ENCODE measurements at places on chromosomes 2 and 18.
A peak's percentile ranks its signal among the peaks of the same experiment; 100 is the strongest.

GRCh38 chr2:75204833-75205232 is 5.5 kb upstream of the TACR1 start:
- no peak for DNase-seq

DNA sequence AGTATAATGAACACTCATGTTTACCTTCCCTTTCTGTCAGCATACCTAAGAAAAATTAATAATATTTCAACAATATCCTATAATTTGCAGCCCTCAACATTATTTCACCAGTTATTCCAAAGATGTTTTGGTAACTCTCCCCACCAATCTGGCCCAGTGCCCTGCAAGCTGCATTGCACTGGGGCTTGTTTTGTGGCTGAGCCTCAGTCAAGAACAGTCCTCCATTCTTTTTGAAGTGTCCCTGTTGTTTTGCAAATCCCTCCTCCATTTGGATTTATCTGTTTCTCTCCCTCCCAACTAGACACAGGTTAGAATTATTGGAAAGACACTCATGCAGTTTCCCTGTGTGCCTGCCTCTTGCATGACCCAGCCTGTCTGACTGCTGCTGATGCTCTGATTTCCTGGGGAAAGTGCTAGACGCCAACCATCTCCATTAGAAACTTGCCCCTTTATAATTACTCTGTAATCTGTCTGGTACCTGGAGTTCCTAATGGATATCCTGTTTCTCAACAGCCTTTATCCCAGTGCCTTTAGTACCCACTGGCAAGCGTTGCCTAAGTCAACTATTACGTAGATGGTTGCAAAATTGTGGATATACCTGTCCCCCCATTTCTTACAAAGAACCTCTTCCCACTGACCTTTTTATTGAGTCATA is 60.2 kb downstream of the EIF5B start:
- no peak for DNase-seq

GRCh38 chr18:22277758-22278157 is 108.4 kb downstream of the GATA6 start:
- DNase-seq = no peak

- no peak for DNase-seq
These were observed 56.3 kb downstream of the BOLA3 start for GRCh38 chr2:74091391-74091790.

GRCh38 chr2:216634370-216635148 is 1.3 kb downstream of the IGFBP2 start:
- DNase-seq = no peak

DNA sequence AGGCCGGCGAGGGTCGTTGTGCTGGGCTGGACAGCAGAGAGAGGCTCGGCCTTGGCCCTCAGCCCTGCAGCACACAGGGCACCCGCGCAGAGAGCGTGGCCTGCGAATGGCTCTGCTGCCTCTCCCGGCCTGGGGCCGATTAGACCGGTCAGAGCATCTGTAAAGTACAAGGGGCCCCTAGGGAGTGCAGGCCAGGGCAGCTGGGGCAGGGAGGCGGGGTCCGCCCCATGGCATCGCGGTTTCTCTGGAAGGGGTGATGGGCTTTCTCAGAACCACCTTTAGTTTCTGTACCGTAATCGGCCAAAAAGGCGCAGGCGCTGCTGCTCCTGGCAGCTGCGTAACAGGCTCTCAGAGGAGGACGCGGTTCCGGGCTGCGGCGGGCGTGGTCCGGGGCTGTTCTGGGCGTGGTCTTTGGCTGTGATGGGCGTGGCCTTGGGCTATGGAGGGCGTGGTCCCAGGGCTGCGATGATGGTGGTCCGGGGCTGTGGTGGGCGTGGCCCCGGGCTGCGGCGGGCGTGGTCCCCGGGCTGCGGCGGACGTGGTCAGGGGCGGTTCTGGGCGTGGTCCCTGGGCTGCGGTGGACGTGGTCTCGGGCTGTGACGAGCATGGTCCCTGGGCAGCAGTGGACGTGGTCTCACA is 1.5 kb upstream of the GPR148 start:
- DNase-seq = peak; percentile 78

DNA sequence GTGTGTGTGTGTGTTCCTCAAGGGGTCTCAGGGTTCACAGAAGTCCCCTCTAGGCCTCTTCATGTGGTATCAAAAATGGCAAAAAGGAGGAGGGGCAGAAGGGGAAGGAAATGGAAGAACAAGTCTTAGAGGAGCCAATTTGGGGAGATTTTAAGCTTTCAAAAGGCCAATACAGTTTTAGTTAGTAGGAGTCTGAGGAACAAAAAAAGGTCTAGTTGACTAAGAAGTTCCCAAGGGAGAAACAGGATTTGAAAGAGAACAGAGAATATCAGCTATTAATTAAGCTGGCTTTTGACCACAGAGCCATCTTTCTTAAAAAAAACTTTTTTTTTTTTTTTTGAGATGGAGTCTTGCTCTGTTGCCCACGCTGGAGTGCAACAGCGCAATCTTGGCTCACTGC is 7.1 kb downstream of the RNF125 start:
- DNase-seq = no peak

DNA sequence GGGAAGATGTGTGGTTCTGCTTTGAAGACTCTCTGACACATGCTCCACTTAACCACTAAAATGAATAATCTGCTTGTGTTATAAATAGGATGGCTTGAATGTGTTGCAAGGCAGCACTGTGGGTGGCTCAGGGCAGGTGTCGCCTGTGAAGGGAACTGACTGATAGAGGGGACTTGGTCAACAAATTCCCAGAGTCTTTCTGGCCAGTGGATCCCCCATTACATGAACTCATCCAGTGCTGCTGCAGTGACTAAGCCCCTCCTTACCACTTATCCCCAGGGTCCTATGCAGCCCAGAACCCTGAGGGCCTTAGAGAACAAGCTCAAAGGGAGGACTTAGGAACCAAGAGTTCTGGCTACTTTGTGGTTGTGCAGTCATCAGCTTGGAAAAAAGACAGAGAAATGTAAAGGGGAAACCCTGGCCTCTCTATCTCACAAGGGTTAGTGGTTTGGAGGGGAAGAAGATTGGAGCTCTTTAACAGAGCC is 226.2 kb upstream of the TNP1 start:
- no peak for DNase-seq

DNA sequence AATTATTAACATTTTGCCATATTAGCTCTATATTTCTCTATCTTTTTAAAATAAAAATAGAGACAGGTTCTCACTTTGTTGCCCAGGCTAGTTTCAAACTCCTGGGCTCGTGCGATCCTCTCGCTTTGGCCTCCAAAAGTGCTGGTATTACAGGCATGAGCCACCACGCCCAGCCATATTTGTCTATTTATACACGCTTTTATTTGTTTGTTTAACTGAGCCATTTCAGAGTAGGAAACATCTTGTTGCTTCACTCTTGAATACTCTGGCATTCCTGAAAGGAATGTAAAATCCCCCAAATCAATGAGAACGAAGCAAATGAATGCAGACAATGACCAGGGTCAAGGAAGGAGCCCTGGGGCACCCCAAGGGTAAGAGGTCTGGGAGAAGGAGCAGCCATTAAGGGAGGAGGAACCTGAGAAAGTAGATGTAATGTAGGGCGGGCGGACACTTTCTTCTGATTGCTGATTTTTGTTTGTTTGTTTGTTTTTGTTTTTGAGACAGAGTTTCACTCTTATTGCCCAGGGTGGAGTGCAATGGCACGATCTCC is 31.7 kb upstream of the RAB1A start:
- DNase-seq = no peak

- DNase-seq = no peak
These were observed 802.0 kb downstream of the DCC start for GRCh38 chr18:53142005-53142404.

- DNase-seq = no peak
These were observed 10.0 kb downstream of the SPEG start for GRCh38 chr2:219444566-219445091.

DNA sequence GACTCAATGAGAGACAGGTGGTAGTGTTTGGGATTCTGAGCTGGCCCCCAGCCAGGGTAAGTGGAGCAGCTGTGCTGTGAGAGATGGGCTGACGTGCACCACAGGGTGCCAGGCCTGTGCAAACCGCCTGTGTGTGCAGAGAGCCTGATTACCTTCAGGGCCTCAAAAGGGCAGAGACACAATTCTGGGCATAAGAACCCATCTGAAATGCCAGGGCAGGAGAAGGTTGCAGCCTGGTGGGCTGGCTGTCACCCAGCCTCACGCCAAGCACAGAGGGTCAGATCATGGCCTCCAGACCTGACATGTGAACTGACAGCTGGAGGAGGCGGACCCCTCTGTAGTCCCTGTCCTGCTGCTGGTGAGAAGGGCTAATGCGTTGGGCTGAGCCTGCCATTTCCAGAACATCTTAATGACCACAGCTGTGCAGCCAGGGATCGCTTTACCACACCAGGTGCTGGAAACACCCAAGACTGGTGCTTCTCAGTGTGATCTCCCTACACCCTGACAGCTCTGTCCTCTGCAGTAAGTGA is 100.9 kb downstream of the ARL4C start:
- no peak for DNase-seq

- DNase-seq = no peak
These were observed 361.1 kb downstream of the INSIG2 start for GRCh38 chr2:118449401-118449800.

All from SW480 (cell line).